ENCODE measurements at places on chromosomes 2 and 18.

DNA sequence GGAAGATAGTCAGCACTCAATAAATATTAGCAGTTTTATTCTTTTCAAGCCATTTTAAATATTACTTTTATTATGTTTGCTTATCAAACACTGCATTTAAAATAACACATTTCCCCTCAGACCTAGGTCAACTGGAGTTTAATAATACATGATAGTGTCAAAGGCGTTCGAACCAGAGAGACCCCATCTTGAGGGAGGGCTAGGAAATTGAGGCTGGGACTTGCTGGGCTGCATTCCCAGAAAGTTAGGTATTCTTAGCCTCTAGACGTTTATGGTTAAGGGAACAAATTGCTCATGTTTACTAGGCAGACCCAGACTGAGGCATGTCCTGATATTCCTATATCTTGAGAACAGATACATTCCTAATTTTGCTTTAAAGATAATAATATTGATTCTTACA lies 426.5 kb downstream of the METTL4 start:
- ATAC-seq, result no peak

- no peak for ATAC-seq
Measured at GRCh38 chr2:226916669-226917068, 80.8 kb downstream of the RHBDD1 start.

GRCh38 chr2:226380679-226381078 lies 418.9 kb downstream of the IRS1 start:
- no peak for ATAC-seq

DNA sequence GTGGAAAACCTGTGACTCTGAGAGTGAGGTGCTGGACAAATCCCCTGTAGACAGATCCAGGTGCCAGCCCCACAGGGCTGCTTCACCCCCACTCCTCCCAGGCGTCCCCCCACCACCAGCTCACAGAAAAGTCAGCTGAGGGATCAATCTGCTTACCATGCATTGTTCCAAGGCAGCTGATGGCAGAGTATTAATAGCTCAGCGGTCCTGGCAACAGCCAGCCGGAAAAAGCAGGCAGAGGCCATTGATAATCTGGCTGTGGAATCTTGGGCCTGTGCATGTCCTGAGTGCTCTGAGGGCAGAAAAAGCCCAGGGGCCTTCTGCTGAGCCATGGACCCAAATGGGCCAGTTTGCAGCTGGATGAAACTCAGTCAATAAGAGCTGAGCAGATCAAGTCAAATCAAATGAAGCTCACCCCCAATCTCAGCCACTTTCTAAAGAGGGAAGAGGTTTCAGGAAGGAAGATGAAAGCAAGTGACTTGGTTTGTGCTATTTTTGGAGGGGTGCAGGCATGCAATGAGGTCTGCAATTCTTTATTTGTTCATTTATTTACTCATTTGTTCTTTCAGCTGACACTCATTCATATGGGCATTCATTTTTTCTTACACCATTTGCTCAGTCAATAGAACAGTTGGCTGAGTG lies 63.4 kb downstream of the GYPC start:
- ATAC-seq, result no peak

DNA sequence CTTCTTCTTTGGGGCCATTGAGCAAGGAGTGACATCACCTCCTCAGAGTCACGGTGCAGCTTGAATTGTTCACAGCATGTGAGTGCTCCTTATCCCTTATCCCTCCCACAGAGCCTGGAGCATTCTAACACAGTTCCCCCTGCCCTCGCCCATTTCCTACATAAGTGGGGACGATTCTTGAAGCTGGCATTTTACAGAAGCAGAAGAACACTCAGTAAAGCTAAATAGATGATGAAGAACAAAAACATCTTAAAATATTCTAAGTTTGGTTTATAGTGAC lies 135.8 kb upstream of the APCDD1 start:
- peak; percentile 49 for ATAC-seq

DNA sequence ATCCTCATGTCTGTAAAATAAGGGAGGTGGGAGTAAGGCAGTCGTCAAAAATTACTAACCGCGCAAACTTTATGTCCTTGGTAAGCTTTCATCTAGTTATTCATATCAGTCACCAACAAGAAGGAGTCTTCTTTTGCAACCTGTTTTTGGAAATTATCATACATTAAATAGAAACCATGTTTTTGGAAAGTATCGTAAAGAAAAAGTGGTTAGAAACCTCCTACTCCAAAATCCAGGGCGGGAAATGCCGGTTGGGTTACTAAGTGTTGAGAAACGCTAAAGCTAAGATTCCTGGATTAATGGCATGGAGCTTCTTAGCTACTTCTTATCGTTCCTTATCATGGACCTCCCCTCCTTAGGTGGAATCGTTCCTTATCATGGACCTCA lies 778 bp downstream of the BBS5 start:
- ATAC-seq, result no peak

- ATAC-seq, result peak; percentile 18
Measured at GRCh38 chr2:2681711-2682251, 350.7 kb upstream of the MYT1L start.

DNA sequence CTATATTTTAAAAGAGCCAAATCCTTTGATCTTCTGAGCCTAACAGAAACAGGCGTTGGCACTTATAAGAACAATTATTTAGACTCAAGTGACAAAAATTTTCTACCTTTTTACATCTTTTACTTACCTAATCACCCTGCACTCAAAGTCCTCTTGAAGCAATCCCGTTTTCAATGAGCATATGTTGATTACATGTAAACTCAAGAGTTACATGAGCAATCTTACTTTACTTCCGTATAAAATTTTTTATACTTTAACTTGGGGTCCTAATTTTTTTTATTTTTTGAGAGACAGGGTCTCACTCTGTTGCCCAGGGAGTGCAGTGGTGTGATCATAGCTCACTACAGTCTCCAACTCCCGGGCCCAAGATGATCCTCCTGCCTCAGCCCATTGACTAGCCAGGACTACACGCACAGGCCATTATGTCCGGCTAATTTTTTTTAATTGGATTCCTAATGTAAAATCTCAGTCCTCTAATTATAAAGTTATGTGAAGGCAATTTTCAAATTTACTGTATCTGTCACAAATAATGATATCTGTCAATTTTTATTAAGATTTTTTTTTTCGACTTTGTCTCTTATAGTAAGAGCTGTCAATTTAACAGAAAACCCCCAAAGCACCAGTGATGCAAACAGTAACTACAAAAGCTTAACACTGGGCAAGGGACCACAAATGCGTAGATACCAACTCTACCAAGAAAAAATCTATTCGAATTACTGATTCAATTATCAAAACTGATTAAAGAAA lies 19.1 kb upstream of the STPG4 start:
- ATAC-seq, result no peak

- ATAC-seq, result peak; percentile 34
Measured at GRCh38 chr18:48037481-48038271, 107.2 kb upstream of the SMAD2 start.

GRCh38 chr18:38406607-38407006 lies 841.0 kb upstream of the CELF4 start:
- no peak for ATAC-seq

DNA sequence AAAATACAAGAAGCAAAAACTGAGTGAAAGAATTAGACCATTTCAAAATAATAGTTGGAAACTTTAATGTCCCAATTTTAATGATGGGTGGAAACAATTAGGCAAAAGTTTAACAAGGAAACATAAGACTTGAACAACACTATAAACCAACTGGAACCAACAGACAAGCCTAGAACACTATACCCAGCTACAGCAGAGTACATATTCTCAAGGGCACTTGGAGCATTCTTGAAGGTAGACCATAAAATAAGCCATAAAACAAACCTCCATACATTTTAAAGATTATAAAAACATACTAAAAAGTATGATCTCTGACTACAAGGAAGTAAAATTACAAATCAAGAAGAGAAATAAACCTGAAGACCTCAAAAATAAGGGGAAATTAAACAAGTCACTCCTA lies 616.7 kb downstream of the SUCLG1 start:
- no peak for ATAC-seq

- ATAC-seq, result no peak
Measured at GRCh38 chr2:142876423-142876822, 1.0 kb upstream of the KYNU start.
